ENCODE measurements at places on chromosomes 7 and 10. TPM values are rescaled to one million over a fixed set of nuclear protein-coding genes. Genes with fewer than 3 reads are reported as not detected.

PRPS1L1 gene
- total RNA-seq = not detected

ADCY1 gene
- total RNA-seq = not detected

CDH23 gene
- total RNA-seq = 0.04 TPM

CYP17A1 gene
- total RNA-seq = not detected

NAT16 gene
- total RNA-seq = not detected

TMEM140 gene
- 0.46 TPM for total RNA-seq

GRCh38 chr7:80659120-80660055 lies 20.9 kb downstream of the CD36 start:
- peak overlapping the region; percentile 70 for H3K27ac ChIP-seq
- H3K4me3 ChIP-seq = peak overlapping the region; percentile 31
- H3K36me3 ChIP-seq = no peaks in the 10 kb centered on the region

DNA sequence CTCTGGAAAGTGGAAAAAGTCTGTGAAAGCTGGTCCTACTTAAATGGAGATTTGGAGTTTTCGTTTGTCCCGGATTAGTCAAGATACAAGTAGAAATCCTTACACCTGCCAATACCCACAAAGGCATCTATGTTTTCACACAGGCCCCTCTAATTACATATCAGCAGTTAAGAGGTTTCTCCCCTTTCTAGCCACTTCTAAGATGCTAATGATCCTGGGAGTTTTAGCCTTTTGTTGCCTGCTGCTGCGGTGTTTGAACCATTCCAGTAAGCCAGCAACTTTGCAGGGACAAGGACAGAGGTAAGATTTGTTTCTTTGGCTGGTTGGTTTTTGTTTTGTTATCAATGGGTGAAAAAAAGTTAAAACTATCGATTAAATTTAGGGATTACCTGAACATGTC lies 5.8 kb upstream of the C1QL3 start:
- H3K27me3 ChIP-seq = peaks cover 29% of the 10 kb centered on the region
- no peak for DNase-seq
- H3K4me3 ChIP-seq = no peak overlapping the region
- no peaks in the 10 kb centered on the region for H3K4me1 ChIP-seq
- no peak overlapping the region for H3K27ac ChIP-seq

DNA sequence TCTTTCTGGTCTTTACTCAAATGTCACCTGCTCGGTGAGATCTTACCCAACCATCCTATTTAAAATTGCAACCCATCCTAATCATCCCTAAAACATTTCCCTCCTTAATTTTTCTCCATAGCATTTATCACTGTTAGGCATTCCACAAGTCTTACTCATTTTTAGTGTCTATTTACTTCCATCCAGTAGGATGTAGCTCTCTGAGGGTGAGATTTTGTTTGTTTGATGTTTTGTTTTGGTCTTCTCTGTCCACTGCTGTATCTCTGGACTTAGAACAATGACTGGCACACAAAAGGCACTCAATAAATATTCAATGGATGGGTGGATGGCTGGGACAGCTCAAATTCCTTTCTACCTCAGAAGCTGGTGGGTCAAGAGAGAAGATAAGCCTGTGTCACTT lies 15.8 kb upstream of the DUSP5 start:
- no peak overlapping the region for H3K27ac ChIP-seq
- no peaks in the 10 kb centered on the region for H3K36me3 ChIP-seq
- H3K27me3 ChIP-seq = no peaks in the 10 kb centered on the region
- DNase-seq = no peak

- H3K4me3 ChIP-seq = peak overlapping the region; percentile 63
- peak; percentile 69 for DNase-seq
- H3K4me1 ChIP-seq = peaks cover 37% of the 10 kb centered on the region
Measured at GRCh38 chr7:30817371-30817767, 46.2 kb downstream of the MINDY4 start.

DNA sequence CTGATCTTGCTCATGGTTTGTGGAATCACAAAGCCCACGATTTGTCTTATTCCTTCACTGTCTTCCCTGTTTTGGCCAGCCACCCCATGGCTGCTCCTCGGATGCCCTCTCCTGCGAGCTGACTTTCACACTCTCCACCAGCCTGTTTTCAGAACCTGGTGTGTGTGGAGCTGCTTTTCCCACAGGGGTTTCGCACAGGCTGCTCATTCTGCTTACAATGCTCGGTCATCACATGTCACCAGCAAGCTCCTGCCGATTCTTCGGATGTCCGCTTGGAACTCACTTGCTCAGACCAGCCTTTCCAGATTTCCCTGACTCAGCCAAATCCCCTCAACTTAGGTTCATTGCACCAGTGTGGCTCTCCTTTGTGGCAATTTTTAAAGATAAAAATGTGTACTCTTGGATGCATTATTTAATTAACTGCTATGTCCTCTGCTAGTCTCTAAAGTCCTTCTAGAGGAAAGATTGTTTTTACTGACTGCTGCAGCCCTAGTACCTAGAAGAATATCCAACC lies 1018.6 kb upstream of the LRRTM3 start:
- no peak overlapping the region for H3K27ac ChIP-seq
- H3K27me3 ChIP-seq = no peaks in the 10 kb centered on the region
- H3K4me3 ChIP-seq = no peak overlapping the region

- no peaks in the 10 kb centered on the region for H3K27me3 ChIP-seq
- no peak overlapping the region for H3K4me3 ChIP-seq
- H3K27ac ChIP-seq = no peak overlapping the region
- H3K4me1 ChIP-seq = no peaks in the 10 kb centered on the region
- no peak for DNase-seq
- peaks cover 4% of the 10 kb centered on the region for H3K36me3 ChIP-seq
Measured at GRCh38 chr7:71594736-71595135, 462.8 kb downstream of the GALNT17 start.

- no peaks in the 10 kb centered on the region for H3K36me3 ChIP-seq
- H3K27me3 ChIP-seq = peaks cover 6% of the 10 kb centered on the region
- no peak for DNase-seq
- H3K27ac ChIP-seq = peak overlapping the region; percentile 58
- peaks cover 53% of the 10 kb centered on the region for H3K4me1 ChIP-seq
- H3K4me3 ChIP-seq = peak overlapping the region; percentile 76
Measured at GRCh38 chr7:36191292-36191920, 38.4 kb downstream of the EEPD1 start.

DNA sequence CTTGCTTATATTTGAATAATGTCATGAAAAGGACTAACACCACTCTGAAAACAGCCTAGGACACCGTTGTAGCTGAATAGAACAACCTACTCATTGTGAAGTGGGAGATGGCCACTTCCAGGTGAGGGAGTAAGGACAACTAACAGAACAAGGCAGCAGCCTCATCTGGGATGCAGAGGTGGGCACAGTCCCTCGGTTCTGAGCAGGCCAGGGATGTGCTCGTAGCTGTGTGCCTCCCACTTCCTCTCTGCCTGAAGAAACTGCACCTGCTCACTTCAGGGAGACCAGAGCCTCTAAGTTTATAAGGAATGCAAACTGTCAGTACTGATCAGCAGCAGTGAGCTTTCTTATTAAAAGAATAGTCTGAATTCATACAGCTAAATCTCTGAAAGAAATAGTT lies 2.5 kb downstream of the VSTM4 start:
- no peak for DNase-seq
- H3K27me3 ChIP-seq = peaks cover 46% of the 10 kb centered on the region
- no peaks in the 10 kb centered on the region for H3K36me3 ChIP-seq
- H3K4me3 ChIP-seq = no peak overlapping the region
- no peaks in the 10 kb centered on the region for H3K4me1 ChIP-seq

DNA sequence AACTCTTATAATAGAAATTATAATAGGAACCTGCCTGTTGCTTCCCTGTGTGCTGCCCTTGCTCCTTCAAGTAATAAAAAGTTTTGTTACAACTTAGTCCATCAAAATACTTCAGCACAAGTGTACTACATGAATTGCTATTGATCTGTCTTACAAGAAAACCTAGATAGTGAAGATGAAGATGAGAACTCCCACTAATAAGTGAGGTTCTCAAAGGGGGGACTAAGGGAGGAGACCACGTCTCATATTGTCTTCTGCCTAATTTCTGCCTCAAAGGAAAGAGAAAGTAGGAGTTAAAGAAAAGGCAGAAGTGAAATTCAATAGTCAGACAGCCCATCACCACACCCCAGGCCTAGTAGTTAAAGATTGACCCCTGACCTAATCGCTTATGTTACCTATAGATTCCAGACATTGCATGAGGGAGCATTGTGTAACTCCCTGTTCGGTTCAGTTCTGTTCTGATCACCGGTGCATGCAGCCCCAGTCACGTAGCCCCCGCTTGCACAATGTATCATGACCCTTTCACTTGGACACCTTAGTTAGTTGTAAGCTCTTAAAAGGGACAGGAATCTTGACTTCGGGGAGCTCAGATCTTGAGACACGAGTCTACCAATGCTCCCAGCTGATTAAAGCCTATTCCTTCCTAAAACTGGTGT lies 18.2 kb upstream of the CHST3 start:
- H3K4me1 ChIP-seq = no peaks in the 10 kb centered on the region
- H3K27me3 ChIP-seq = peaks cover 25% of the 10 kb centered on the region
- H3K4me3 ChIP-seq = no peak overlapping the region
- H3K36me3 ChIP-seq = peaks cover 15% of the 10 kb centered on the region
- H3K27ac ChIP-seq = no peak overlapping the region
- DNase-seq = no peak

GRCh38 chr7:13894377-13894776 lies 95.1 kb downstream of the ETV1 start:
- H3K4me3 ChIP-seq = no peak overlapping the region
- H3K27ac ChIP-seq = no peak overlapping the region
- no peak for DNase-seq
- peaks cover 5% of the 10 kb centered on the region for H3K4me1 ChIP-seq

DNA sequence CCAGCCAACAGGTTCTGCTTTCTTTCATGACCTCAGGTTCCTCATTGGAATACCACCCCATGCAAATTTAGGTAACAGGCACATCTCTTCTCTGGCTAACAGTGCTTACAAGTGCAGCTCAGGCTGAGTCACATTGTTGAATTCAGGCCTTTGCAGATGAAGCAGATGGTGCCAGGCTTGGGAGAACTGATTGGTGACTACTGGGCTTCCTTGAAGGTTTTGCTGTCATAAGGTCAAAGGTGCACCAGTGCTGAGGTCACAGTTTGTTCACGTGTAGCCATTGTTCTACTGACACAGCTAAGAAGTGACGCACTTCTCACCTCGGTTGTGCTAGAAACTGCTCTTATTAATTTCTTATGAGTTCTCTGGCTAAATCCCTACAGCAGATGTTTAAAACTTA lies 128.6 kb upstream of the BMPER start:
- H3K36me3 ChIP-seq = no peaks in the 10 kb centered on the region
- no peak overlapping the region for H3K27ac ChIP-seq
- H3K4me1 ChIP-seq = peaks cover 39% of the 10 kb centered on the region
- peak; percentile 13 for DNase-seq
- H3K4me3 ChIP-seq = no peak overlapping the region
- peaks cover 7% of the 10 kb centered on the region for H3K27me3 ChIP-seq
